NCI-H1694 (cell line): ENCODE measurements at places on chromosomes 13 and 19.

- DNase-seq: no peak
Measured at GRCh38 chr19:17685451-17686022, 2.6 kb downstream of the UNC13A start.

- no peak for DNase-seq
Measured at GRCh38 chr19:48895226-48895625, 3.3 kb downstream of the TULP2 start.

DNA sequence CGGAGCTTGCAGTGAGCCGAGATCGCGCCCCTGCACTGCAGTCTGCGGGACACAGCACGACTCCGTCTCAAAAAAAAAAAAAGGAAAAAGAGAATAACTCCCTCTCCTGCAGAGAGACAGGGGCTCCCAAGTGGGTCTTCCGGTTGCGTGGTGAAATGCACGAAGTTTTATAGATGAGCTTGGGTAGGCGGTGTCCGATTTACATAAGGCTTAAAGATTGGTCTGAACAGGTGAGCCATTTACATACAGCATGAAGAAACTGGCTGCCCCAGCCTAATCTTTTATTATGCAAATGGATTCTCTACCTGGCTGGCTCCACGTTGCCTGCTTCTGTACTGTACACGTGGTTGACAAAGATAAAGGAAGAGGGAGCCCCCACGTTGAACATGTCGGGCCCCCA lies 19.5 kb downstream of the ADGRE2 start:
- DNase-seq: no peak

- no peak for DNase-seq
Measured at GRCh38 chr13:112923962-112924361, 45.1 kb upstream of the MCF2L start.

GRCh38 chr19:35889370-35890112 lies 10.8 kb downstream of the NFKBID start:
- no peak for DNase-seq

GRCh38 chr19:32570081-32570785 lies 10.8 kb upstream of the PDCD5 start:
- DNase-seq: peak; percentile 50

GRCh38 chr13:114304346-114305034 lies 9.8 kb upstream of the CHAMP1 start:
- no peak for DNase-seq

- no peak for DNase-seq
Measured at GRCh38 chr19:55540619-55541018, 3.7 kb upstream of the SBK2 start.

DNA sequence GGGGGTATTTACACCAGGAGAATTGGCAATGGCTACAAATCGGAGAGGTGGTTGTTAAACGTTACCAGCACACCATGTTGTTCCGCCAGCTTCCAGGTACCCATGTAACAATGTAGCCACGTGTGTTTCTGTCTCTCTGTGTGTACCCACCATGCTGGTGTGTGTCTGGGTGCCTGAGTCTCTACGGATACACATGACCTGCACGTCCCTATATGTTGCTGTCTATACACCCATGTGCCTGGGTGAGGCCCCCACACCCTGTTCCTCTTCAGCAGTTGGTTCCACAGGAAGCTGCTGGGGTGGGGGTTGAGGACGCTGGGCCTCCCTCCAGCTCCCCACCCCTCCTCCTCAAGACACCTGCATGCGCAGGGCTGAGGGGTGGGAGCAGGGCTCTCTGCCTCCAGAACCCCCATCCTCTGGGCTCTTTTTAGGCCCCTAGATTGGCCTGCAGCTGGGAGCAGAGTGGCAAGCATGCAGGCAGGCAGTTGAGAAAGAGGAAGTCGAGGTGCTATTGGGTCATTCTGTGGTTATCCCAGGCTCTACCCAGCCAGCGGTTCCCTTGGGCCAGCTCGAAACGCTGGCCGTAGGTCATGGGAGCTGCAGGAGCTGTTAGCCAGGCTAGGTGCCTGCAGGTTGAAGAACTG lies at the start of gene ARHGEF18:
ARHGEF18 (plus strand) TSS at position 351 of the 644 bp plus-strand sequence. CDS start 13,954 bp downstream, outside the sequence.
- no peak for DNase-seq

DNA sequence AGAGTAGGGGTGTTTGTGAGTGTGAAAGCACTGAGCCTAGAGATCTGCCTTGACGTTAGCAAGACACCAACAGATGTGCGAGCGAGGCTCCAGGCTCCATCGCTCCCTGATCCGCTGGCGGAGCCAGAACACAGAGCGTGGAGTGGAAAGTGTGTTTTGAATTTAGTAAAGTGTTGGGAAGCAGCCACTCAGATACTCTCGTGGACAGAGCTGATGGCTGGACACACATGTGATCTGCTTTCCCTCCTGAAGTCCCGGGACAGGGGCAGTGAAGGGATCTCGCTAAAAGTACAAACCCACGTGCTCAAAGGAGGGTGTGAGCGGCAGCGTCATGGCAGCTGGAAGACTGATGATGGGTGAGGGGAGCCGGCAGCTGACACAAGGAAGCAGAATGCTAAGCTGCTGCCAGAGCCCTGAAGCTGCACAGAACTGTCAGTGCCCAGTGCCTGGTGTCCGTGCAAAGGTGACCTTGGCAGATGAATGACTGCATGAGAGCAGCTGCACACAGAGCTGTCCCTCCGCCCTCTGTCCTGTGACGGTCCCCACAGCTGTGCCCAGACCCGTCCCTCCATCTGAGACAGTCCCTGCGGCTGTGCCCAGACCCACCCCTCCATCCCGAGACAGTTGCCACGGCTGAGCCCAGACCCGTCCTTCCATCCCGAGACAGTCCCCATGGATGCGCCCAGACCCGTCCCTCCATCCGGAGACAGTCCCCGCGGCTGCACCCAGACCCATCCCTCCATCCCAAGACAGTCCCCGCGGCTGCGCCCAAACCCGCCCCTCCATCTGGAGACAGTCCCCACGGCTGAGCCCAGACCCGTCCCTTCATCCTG lies 29.6 kb upstream of the TMEM255B start:
- DNase-seq: peak; percentile 16

DNA sequence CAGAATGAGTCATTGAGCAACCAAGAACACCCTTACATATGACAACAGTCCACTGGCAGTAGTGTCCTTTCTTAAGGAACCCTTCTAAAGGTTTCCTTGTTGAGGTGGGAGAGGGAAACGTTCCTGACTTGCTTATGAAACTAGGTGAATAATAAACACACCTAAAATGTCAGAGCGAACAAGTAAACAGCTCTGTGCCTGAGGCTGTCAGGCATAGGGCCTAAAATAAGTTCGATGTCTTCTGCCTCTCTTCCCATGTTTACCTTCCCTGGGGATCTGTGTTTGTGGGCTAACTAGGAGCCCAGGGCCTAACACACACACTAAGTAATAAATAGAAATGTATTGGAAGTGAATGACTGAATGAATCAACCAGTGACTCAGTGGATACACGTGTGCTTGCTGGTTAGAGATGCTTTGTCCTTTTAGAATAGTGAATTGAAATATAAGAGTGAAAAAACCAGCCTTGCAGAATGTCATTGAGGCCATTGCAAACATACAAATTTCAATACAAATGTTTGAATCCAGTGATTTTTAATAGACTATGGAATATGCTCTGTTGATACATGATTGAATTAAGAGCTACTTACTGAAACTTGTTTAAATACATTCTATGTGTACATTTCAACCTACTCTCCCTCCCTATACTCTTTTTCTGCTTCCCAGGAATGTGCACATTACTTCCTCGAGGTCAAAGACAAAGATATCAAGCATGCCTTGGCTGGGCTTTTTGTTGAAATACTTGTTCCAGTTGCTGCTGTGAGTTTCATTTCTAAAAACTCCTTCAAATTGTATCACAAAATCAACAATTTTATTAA lies 102.9 kb downstream of the FRY start:
- no peak for DNase-seq

- DNase-seq: no peak
Measured at GRCh38 chr19:377801-378581, 31.0 kb downstream of the C2CD4C start.

GRCh38 chr19:32886241-32886640 lies 16.7 kb upstream of the SLC7A9 start:
- no peak for DNase-seq

- no peak for DNase-seq
Measured at GRCh38 chr13:21973437-21974125, 302.7 kb downstream of the FGF9 start.

- no peak for DNase-seq
Measured at GRCh38 chr13:113554333-113554700, 30.2 kb upstream of the TFDP1 start.

- DNase-seq: no peak
Measured at GRCh38 chr13:106445996-106446395, 89.5 kb downstream of the EFNB2 start.

DNA sequence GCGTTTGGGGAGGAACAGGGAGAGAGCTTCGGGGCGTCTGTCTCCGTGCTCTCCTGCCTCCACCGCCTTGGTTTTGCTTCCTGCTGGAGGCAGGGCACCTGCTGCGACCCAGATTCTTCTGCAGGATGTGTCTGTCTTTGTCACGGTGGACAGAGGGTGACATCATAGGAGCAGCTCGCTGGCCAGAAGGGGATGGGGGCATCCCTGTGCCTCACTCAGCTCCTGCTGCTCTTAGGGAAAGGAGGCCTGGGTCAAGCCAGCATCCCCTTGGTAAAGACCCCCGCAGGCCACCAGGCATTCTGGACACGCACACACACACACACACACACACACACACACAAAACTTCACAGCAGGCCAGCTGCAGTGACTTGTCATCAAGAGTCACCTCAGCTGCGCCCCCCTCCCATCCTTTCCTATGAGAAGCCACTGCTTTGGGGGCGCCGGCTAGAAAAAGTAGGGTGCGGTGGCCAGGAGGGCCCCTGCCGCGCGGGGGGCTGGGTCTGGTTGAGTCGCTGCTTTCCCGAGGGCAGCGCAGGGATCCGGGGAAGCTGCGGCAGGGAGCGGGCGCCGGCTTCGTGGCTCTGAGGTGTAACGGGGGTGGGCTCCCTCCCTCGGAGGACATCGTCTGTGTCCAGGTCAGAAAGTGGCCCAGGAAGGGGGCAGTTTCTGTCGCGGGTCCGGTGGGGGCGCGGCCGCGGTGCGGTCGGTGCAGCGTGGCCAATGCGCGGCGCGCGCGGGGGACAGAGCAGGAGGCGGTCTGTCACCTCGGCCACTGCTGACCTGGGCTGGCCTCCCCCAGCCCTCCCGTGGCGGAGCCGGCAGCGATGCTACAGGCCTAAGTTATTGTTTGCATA lies 15.8 kb upstream of the NPAS1 start:
- DNase-seq: no peak

DNA sequence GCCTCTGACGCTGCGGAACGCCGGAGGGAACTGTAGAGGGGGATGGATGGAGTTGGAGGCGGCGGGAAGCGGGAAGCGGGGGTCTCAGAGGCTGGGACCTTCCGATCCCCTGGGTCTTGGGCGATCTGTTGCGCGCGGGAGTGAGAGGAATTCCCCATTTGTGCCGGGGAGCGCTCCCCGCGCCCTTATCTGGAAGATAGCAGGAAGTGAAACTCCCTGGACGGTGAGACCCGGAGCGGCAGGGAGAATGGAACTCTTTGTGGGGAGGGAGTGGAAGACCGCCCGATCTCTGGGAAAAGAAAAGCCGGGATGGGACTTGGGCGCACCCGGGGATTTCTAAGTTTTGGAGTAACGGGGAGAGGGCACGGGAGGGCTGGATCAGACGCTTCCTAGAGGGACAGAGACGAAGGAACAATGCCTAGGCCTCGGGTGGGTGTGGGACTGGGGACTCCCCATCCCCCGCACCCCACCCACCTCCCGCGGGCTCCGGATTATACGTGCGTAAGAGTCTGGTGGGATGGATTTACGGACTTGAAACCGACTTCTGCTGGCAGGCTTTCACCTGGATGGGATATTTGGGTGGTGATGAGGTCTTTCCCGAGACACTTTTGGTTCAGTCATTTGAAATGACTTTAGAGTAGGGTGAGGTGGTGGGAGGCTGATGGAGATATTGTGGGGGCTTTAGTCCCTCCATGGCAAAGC lies 495 bp downstream of the LSR start:
- no peak for DNase-seq

GRCh38 chr13:41018602-41018948 lies 541 bp downstream of the ELF1 start:
- DNase-seq: no peak

DNA sequence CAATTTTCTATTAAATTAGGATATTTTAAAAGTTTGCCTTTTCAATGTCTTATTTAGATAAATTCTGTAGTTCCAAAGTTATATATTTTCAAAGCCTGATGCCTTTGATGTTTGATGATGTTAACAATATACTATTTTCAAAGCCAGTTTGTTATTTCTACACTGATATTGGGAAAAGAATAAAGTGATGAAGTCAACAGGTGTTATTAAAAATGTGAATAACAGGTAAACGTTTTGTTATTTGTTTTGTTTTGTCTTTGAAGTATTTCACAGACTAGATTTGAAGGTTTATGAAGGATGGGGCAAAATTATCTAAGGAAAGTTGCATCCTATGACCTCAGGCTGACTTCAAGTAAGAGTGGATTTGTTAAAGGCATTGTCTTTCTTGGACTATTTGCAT lies 33.1 kb upstream of the ZNF420 start:
- no peak for DNase-seq

- DNase-seq: no peak
Measured at GRCh38 chr13:47237571-47237970, 340.7 kb upstream of the HTR2A start.

DNA sequence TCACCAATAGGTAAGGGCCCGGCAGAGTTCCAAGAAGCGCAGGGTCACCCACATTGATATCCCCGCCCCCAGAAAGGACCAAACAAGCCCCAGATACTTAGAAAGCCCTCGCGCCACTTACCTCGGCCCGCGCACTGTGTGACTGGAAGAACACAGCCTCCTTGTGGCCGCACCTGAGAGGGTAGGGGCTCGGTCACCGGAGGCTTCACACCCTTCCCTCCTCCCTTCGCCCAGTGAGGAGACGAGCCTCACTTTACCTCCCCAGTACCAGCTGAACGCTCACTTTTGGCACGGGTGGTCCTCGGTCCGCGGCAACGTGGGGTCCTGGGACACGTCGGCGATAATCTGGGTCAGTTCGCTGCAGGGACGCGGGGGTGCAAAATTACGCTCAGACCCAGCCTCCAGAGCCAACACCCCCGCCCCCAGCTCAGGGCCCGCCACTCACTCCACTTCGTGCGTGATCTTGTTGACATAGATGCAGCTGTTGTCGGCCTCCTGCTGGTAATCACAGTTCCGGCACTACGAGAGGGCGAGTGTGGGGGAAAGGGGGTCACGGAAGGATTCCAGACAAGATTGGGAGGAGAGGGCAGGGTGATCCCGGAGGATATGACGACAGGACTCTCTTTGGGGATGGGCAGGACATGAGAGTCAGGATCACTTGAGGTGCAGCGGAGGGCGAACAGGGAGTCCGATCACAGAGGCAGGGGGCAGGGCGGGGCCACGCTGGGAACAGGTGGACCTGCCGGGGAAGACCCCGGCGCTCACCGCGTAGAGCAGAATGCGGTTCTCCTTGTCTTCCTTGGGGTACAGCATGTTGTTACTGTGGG lies 568 bp downstream of the POLR2I start:
- no peak for DNase-seq

DNA sequence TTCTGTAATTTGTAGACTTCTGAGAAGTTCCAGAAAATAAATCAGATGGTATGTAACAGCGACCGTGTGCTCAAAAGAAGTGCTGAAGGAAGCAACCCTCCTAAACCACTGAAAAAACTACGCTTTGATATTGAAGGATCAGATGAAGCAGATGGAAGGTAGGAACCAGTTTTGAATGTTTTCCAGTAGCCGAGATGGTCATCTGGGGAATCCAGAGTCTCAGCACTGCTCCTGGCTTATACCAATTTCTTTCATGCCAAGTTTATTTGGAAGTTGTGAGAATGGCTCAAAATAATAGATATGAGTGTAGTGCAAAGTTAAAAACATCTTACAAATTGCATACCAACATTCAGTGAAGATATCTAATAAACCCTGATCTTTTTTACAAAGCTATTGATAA lies 56.2 kb downstream of the RCBTB2 start:
- no peak for DNase-seq

- DNase-seq: no peak
Measured at GRCh38 chr19:18969931-18970659, 29.1 kb upstream of the HOMER3 start.
